Urinary bladder (tissue), 4 donors: ENCODE measurements at places on chromosomes 2 and 18. TPM values are rescaled to one million over a fixed set of nuclear protein-coding genes. Genes with fewer than 3 reads are reported as not detected.

The ARHGEF4 gene
- total RNA-seq = 7.0 TPM

The MC4R gene
- total RNA-seq = 0.16 TPM

The IL37 gene
- total RNA-seq = not detected

The RFX8 gene
- total RNA-seq = 0.69 TPM

The RAD51AP2 gene
- 0.26 TPM for total RNA-seq

The LIMS4 gene
- not detected for total RNA-seq

The CYTIP gene
- total RNA-seq = 3.4 TPM

The C1GALT1C1L gene
- total RNA-seq = 2.2 TPM

DNA sequence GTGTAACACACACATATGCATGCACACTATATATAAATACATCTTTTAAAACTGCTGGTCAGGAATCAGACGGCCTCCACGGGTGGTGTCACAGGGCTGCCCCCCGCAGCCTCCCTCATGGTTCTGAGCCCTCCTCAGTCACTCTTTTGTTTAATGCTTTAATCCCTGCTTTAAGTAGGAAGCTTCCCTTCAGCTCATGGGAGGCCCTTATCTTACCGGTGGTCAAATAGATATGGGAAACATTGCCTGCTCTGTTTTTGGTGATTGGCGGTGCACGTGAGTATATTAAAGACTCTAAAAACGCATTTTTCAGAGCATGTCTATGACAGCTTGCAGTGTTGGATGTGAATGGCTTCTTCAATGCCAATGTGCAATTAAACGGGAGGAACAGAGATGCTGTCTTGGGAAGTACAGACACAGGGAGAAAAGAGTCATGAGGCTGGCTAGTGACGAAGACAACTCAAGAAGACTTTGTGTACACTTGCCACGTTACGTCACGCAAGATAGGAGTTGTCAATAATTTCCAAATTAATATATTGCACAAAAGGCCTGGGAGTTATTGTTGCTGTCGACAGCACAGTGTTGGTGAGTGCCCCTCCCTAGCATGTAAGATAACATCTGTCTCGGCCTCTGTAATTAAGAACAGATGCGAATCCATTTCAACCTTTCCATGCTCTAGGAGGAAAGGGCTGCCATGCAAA is 23.3 kb downstream of the GNLY start:
- DNase-seq = no peak

DNA sequence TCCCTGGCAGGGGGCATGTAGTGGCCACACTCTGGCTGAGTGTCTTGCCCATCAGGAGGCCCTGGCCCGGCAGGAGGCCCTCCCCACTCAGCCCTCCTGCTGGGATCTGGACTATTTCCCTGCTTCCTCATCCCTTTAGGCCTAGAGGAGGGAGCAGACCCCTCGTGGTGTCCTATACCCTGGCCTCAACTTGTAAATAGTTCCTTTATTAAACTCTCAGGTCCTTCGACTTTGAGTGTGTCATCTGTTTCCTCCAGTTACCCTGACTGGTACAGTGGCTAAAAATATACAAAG is 166.7 kb upstream of the GLI2 start:
- no peak for DNase-seq

DNA sequence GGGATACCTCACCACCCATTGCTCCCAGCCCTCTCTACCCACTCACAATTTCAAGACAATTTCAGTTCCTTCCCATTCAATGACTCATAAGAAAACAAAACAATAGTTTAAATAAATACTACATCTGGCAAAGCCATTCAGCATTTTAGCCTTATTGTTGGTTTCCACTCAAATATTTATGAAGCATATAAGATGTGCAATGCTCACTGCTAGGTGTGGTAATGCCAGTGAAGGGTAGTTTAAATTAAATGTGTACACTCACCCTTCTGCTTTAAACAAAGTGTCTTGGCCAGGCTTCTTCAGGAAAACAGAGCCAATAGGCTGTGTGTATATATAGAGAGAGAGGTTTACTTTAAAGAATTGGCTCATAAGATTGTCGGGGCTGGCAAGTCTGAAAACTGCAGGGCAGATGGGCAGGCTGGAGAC is 37.0 kb downstream of the INO80C start:
- DNase-seq = no peak

DNA sequence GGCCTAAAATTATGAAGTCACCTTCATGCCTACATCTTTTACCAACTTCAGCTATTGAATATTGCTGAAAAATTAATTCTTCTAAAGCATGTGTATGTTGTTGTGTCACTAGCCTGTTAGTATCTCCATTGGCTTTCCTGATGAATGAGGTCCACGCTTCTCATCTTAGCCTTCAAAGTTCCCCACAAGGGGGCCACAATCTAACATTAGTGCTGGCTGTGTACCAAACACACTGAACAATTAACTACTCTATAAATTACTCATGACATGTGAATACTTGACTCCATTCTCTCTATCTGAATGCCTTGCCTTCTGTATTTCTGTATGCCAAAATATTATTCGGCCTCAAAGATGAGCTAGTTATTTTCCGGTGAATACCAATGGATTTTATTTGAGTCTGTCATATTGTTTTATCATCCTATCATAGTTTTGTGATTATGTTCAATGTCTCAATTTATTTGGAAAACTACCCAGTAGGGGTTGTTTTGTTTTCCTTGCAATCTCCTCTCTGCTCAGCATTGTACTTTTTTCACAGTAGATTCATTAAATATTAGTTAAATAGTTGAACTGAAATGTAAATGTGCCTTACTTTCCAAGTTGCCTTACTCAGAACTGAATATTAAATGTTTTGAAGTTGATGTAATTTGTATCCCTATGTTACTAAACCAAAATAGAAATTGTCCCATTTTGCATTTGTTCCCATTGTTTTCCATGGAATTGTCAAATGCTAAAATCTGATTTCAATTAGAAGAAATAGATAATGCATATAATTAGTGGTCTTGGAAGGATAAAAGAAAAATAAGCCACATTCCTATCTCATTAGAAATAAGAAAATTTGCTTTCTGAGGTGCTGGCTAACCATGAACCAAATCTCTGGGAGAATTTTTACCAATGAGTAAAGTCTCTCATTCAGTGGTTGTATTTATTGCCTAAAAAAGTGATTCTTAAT is 208.4 kb upstream of the COL3A1 start:
- DNase-seq = no peak

DNA sequence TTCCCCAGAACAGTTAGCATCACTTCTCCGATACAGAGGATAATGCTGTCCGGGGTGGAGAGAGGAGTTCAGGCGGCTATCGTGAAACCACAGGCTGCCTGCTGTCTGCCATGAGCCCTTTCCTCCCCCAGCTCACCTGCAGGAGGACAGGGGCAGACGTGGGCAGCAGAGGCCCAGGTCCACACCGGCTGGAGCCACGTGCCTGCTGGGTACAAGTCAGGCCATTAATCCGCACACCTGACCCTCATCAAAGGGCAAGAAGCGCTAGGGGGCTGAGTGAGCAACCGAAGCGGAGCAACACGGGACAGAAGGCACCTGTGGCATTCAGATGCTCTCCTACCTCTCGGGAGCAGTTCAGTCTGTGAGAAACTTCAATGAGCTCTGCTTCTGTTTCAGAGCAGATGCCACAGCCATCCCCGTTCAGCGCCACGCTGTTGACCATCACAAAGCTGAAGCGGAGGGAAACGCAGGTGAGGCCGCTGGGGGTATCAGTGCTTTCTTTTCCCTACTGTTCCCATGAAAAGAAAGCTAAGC is 21.5 kb downstream of the MPPE1 start:
- no peak for DNase-seq

DNA sequence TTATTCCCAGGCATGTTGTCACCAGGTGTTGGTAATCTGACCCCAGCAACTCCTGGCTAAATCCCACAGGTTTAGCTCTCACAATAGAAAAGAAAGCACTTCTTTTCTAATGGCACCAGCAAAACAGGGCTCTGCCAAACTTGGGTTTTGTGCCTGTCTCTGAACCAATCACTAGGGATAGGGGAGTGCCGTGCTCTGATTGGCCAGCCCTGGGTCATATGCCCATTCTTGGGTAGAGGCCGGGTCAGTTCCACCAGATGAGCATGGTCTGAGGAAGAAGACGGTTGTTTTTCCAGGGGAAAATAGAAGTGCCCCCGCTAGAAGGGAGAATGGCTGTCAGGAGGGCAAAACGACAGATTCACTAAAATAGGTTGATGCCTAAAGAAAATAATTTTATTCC is 14.7 kb downstream of the CDK15 start:
- no peak for DNase-seq

- no peak for DNase-seq
These were observed 15.2 kb downstream of the NPAS2 start for GRCh38 chr2:100835006-100835659.

GRCh38 chr2:103174711-103175110 is 412.9 kb downstream of the TMEM182 start:
- DNase-seq = no peak

DNA sequence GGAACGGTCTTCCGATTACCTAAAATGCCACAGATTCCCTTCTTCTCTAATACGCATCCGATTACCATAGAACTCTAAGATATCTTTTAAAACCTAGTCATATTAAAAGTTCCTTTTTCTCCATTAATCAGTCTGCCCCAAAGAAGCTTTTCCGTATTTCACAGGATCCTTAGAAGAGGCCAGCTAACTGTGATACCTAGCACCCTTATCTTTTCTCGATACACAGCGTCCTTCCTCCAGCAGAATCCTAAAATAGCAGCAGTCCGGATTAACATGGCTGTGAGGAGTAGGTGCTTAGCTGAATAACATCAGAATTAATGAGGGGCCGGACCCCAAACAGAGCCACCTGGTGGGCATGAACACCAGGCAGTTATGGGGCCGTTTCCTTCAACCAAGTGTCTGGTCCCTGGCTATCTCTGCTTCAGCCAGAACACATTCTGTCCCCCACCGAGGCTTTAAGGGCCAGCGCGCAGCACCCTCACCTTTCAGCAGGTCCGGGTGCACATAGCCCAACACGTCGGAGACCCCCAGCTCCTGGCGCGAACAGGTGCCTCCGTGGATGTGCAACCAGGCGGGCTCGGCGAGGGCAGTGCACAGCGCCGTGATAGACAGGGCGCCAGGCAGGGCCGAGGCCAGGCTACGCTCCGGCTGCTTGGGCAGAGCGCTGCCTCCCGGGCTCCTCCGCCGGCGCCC is 995 bp downstream of the TMEM127 start:
- no peak for DNase-seq

DNA sequence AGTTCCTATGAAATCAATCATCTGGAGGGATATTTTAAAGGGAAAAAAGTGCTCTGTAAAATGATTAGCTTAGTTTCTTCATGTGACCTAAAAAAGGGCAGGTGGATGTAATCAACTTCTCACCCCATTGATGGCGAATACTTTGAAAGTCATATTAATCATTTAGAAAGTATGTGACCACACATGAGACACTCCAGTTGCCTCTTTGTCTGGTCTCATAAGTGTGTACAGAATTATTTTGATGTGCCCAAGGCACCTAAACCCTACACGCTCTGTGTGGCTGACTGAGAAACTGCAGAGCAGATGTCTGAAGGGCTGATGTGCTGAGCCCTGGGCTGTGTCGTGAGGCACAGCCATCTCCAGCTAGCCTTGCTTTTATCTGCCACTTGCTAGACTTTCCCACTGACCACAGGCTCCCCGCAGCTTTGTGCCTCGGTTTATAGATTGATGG is 26.9 kb downstream of the SGPP2 start:
- DNase-seq = no peak

DNA sequence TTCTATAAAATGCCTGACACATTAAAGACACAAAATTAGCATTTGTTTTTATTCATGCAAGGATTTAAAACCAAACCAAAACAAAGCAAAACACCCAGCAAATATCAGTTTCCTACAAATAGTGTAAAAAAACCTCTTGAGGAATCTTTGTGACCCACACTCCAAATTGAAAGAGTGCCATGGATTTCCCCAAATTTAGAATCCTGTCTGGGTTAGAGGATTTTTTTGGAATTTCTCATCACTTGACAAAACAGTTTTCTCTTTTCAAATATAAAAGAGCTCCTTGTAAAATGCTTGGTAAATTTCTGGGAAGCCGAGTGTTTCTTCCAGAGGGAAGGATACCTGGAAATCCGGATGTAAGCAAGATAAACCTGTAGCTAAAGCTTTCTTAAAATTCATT is 1.7 kb upstream of the FN1 start:
- DNase-seq = no peak

GRCh38 chr2:10036095-10036884 is 7.1 kb upstream of the KLF11 start:
- no peak for DNase-seq

GRCh38 chr2:83016343-83017110 is 1442.6 kb downstream of the SUCLG1 start:
- no peak for DNase-seq

- DNase-seq = no peak
These were observed 66.1 kb downstream of the NPAS2 start for GRCh38 chr2:100886085-100886484.

GRCh38 chr2:227406177-227407031 is 18.7 kb upstream of the SCYGR1 start:
- peak; percentile 92 for DNase-seq

- no peak for DNase-seq
These were observed 687 bp downstream of the CTDP1 start for GRCh38 chr18:79680100-79680879.

DNA sequence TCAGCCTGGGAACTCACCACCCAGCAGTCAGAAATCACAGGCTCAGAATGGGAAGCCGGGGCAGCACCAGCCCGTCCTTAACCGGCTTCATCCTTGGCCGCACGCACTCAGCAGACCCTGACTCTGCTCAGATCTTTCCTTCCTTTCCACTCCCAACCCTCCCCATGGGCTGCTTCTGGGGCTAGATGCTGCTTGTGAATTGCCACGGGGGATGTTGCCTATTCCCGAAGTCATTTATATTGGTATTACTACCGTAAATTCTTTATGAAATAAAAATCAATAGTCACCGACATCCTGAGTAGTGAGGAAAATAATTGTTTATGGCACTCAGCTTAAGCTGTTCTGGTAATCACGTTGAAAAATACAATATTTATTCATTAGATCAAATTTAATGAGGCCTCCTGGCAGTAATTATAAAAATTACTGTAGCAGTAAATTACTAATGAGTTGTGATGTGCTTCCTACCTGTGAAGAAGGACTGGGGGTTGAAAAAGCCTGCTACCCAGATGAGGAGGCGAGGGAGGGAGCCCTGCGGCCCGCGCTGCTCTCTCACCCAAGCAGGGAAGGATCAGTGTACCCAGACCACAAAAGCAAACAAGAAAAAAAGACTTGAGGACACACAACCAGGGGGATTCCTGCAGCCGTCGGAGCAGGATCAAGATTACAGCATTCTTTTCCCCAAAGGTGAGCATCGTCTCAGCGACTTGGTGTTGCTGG is 31.5 kb downstream of the CDCA7 start:
- DNase-seq = no peak

GRCh38 chr2:10285191-10285555 is 17.5 kb upstream of the HPCAL1 start:
- no peak for DNase-seq
